ENCODE measurements at places on chromosomes 2 and 18.
A peak's percentile ranks its signal among the peaks of the same experiment; 100 is the strongest.

DNA sequence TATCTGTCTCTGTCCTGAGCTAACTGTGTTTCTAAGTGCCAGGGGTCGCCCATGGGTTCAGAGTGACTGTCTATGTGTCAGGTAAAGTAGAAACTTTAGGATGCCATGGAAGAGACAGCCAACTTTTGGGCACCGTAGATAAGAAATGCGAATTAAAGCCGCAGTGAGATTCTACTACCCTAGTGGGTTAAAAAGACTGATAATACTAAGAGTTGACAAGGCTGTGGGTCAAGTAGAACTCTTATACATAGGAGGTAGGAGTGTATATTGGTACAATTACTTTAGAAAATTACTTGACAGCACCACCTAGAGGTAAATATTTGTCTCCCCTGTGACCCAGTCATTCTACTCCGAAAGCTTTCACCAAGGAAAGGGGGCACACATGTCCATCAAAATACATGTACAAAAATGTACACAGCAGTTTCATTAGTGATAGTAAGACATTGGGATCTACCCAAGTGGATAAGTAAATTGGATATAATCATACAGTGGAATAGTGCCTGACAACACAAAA is 371.3 kb downstream of the SLC4A3 start:
- DNase-seq = no peak

- no peak for DNase-seq
These were observed 109.8 kb downstream of the UPP2 start for GRCh38 chr2:158211502-158211901.

DNA sequence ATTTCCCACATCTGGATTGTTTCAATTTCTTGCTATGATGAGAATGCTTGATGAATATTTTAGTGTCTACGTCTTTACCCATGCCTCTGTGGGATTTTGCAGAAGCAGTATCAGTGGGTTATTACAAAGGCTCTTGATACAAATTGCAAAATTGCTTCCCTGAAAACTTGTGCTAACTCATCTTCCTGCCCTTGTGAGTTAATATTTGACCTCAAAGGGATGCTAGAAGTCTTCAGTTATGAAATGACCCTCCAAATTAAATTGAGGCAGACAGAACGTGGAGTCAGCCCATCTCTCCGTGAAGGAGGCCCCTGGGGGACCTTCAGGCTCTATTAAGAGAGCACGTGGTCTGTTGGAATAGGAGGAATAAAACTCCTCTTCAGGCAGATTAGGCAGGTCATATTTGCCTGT is 239.2 kb upstream of the HS6ST1 start:
- DNase-seq = no peak

GRCh38 chr2:171134624-171135230 is 26.0 kb downstream of the TLK1 start:
- DNase-seq = no peak

DNA sequence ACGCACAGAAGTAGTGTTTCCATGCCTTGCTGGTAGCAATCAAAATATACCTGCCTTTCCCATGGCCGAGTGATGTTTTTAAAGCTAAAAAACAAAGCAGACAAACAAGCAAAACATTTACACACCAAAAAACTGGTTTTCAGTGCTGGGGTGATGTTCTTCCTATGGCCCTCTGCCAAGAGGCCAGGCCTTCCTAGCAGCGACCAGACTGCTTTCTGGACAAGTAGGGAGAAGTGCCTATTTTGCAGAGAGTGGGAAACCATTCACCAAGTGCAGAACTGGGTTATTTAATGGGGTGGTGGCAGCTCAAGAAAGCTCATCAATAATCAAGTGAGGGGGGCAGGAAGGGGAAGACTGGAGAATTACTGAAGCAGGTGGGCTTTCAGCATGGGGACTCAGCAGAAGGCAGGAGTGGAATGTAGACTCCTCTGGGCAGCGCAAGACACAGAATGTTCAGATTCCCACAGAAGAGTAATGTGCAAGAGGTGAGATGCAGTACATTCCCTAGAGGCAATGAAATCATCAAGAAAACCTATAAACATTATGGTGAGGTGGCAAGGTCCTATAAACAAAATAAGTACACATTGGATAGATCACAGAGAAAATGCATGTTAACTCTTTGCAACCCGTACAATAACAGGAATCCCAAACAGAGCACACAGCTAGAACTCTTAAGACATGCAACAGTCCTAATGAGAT is 44.0 kb downstream of the CPO start:
- DNase-seq = peak; percentile 16

DNA sequence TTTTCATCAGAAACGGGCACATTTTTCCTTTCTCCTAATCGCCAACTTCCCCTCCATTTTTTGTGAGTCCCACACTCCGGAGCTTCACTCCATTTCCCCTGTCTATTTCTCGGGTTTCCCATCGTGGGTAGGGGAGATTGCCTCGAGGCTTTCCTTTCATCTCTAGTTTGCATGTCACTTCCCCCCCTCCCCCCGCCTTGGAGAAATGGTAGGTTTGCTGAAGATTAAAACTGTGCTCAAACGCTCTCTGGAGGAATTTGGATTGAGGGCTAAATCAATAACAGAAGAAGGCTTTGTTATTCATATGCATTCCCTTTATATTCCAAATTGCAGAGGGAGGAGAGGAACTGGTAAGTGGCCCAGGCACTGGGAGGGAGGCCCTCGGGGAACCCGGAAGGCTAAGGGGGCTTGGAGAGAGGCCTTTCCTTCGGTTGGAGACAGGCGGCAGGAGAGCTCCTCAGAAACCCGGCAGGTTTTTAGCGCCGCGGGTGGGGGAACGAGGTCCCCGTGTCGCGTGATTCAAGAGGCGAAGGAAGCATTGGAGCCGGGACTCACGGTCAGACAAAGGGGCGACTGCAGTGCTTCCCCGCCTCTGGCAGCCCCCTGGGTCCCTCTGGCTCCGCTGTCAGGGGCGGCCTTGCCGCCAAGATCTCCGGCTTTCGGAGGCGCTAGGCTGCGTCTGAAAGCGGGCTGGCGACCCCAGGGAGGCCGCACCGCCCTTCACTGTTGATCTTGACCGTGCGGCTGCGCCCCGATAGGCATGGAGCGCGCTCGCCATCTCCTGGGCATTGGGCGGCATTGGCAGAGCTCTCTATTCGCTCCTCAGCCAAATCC is 2.4 kb upstream of the HOXD12 start:
- peak; percentile 37 for DNase-seq

- DNase-seq = no peak
These were observed 613.0 kb upstream of the FSHR start for GRCh38 chr2:49767316-49767715.

GRCh38 chr18:24762511-24762910 is 302.1 kb downstream of the HRH4 start:
- DNase-seq = no peak

GRCh38 chr2:62180975-62181374 is 14.9 kb upstream of the B3GNT2 start:
- no peak for DNase-seq

- DNase-seq = no peak
These were observed 10.7 kb downstream of the GPR45 start for GRCh38 chr2:105252271-105252670.

All from mammary epithelial cell (primary cell).